Urinary bladder (tissue), 4 donors: ENCODE measurements at places on chromosomes 16 and 17. TPM values are rescaled to one million over a fixed set of nuclear protein-coding genes. Genes with fewer than 3 reads are reported as not detected.

The NACA2 gene
- total RNA-seq = not detected

The KRTAP9-8 gene
- not detected for total RNA-seq

The ZP2 gene
- 0.90 TPM for total RNA-seq

The ZSCAN10 gene
- total RNA-seq = not detected

DNA sequence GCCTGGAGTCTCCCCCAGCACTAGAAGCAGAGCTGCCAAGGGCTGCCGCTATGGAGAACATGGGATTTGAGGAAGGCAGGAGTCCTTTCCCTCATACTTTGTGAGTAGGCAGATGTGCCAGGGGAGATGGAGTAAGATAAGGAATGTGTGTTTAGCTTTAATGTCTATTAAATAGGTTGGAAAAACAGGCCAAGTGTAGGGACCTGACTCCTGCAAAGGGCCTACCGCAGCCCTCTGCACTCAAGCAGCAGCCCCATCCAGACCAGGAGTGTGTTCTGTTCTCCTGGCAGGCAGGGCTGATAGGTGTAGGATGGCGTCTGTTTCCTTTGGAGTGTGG is 1.8 kb upstream of the MIF4GD start:
- no peak for DNase-seq

- DNase-seq = no peak
Observed at GRCh38 chr17:50955667-50956120, 89.5 kb upstream of the TOB1 start.

GRCh38 chr17:42775534-42776098 is 2.4 kb downstream of the VPS25 start:
- DNase-seq = no peak

The KIF2B gene
- not detected for total RNA-seq

The TMC8 gene
- total RNA-seq = 2.7 TPM

The IGFBP4 gene
- total RNA-seq = 111 TPM

The DNAH2 gene
- total RNA-seq = 0.11 TPM

GRCh38 chr16:89507214-89507833 is 879 bp upstream of the SPG7 start:
- no peak for DNase-seq

The NPIPB13 gene
- 3.8 TPM for total RNA-seq

DNA sequence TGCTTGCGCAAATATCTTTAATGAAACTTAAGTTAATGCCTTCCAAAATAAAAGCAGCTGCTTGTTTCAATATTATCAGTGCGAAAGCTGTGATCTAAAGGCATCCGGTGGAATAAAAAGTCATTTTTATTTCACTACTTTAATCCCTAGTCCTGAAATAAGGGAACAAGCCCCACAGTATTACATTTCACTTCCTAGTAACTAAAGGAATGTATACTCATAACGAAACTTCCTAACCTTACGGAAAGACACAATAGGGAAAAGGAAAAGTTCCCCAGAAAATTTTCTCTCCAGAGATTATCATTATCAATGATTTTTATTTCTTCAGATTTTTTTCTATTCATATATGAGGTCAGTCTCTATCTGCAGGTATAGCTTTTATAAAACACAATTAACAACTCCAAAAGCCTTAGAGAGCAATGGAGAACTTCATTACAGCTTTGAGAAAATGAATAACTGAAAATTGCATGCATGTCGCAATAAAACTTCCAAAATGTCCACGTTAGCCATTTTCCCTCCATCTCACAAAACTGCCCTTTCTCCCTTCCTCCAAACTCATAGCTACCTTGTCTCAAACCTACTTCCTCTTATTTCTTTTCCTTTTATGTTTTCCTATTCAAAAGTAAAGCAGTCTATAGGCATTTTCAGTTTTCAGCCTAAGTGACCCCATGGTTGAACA is 154.3 kb upstream of the MED13 start:
- no peak for DNase-seq
